Stimulated activated CD8-positive, alpha-beta memory T cell treated with anti-CD3 and anti-CD28 coated beads, Interleukin-7, amount 100 ng/mL, for 4 hours (primary cell): ENCODE measurements at places on chromosomes 7 and 10.

DNA sequence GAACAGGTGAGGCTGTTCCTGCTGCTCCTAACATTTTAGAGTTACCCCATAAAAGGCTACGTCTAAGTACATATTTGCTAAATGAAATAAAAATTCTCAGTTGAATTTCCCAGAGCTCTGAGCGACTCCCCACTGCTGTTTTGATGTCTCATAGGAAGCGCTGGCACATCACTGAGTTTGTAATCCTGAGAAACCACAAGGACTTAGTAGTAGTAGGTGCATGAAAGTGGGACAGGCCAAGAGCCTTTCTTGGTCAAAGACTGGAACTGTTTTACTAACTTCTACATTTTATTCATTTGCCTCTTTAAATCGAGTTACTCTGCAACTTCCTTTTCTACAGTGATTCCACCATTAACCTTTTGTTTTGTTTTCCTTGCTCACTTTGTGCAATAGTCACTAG, 85.9 kb downstream of the XPNPEP1 start:
- DNase-seq = no peak

DNA sequence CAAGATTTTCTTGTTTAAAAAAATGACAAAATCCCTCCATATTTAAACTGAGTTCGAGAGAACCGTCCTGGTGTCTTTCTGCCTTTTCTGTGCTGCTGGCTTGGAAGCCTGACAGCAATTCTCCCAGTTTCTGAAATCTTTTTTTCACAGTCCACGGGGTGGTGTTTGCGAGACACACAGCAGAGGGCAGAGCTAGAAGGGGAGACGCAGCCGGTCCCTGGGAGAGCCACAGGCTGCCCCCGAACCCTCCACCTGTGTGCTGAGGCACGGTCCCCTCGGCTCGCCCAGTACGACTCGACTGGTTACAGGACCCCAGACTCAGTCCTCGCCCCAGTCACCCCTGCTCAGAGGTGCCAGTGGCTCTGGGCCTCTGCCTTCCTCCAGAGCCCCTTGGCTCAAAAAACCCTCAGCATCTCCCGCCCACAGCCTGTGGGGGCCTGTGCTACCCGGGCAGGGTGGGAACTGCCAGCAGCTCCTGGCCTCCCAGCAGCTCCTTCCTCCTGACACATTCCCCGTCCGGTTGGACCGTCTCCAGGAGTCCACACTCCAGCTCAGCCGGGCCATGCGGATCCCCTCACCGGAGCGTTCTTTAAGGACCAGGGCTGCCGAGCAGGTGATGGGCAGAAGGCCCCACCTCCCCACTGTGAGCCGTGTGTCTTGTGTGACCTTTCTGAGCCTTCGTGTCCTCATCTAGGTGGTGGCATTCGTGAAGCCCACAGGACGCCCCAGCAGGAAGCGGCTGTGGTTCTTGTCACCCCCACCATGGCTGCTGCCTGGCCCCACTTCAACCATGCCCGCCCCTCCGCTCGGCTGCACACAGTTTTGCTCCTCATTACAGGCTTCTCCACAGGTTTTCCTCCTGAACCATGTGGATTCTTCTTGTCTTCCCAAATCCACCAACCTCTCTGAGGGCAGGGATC, 52.3 kb upstream of the EN2 start:
- peak; percentile 10 for DNase-seq

DNA sequence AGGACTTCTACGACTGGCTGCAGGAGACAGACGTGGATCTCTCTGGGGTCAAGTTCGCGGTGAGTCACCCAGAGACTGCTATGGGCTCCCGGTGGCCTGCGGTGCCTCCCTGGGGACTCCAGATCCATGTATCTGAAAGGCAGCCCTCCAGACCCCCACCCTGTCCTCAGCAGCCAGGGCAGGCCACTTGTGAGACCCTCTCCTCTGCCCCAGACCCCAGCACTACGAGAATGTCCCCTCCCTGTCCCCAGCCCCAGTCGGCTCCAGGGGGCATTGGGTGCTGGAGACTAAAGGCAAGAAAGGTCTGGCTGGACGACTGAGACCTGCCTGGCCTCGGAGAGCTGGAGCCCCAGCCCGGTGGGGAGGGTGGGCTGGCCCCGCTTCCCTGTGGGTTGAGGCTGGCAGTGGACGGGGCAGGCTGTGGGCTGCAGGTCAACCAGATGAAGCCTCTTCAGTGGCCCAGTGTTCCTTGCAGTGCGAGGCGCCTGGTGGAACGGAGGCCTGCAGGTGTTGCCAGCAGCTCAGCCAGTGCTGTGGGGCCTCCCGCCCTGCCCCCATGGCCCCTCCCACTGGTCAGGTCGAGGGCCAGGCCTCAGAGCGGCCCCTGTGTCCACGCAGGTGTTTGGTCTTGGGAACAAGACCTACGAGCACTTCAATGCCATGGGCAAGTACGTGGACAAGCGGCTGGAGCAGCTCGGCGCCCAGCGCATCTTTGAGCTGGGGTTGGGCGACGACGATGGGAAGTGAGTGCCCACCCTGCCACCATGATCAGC, 13.8 kb downstream of the TMEM120A start:
- no peak for DNase-seq

- DNase-seq = no peak
These were observed 249.1 kb upstream of the TMEM72 start for GRCh38 chr10:44662051-44662450.

DNA sequence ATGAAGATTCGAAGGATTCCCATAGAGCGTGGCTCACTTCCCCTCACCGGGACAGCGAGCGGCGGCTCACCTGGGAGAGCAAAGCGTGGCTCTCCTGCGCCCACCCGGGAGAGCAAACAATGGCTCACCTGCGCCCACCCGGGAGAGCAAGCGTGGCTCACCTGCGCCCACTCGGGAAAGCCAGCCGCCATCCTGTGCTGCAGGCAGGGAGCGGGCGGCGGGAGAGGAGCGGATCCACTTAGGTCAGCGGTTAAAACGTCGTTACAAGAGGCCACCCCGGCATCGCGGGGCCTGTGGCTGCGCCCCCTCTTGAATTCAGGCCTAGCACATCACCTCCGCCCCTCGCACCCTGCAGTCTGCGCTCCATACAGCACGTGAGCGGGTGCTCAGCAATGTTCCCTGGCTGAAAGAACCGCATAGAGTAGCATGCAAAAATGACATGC, 461 bp upstream of the FIGNL1 start:
- peak; percentile 21 for DNase-seq

GRCh38 chr10:28627102-28627501, 50.2 kb upstream of the BAMBI start:
- DNase-seq = no peak

DNA sequence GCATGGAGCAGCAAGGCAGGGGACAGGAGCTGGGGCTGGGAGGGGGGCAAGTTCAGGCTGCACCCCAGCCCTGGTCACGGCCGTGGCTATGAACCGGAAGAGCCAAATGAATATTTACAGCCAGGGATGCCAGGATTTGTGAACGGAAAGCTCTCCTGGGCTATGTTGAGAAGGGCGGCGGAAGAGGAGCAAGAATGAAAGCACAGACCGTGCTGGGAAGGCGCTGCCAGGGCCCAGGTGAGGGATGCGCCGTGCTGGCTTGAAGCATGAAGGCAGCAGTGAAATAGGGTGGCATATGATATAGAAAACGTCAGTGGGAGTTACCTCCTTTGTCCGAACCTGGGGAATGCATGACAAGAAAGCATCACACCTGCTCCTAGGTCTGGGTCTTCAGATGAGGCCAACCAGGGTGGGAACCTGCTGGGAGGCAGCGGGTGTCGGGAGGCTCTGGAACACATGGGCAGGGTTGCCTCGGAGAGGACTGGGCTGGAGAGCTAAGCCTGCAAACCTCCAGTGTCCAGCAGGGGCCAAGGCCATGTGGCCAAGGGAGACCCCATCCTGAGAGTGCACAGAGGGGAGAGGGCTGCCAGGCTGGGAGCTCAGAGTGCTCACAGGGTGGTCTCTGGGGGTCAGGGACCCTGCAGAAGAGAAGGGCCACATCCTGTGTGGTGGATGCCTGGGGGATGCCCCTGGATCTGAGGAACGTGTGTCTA, 120.6 kb upstream of the TCERG1L start:
- no peak for DNase-seq

DNA sequence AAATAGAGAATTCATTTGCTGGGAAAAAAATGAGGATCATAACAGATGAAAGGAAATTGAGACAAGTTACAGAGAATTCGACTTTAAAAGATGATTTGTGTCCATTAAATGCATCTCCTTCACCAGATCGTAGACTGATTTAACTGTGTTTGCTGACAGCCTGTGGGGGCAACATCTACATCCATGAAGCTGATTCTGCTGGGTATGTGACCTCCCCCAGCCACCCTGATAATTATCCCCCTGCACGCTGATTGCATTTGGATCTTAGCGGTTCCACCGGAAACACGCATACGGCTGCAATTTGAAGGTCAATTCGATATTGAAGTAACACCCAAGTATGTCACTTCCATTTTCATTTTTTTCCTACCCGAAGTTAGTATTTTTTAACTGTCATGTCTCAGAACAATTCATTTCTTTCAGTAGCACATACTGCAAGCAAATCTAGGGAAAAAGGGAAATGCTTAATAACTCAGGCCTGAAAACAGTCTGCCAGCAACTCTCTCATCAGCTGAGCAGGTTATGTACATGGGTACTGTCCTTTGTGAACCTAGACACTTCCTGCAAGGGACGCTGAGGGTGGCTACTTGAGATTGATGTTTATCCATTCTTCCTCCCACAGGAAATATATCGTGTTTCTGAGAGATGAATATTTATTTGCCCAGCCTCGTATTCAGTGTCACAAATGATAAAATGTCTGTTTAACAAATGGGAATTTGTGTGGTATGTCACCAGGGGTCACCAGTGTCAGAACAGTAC, 134.9 kb downstream of the ZNF22 start:
- DNase-seq = no peak

DNA sequence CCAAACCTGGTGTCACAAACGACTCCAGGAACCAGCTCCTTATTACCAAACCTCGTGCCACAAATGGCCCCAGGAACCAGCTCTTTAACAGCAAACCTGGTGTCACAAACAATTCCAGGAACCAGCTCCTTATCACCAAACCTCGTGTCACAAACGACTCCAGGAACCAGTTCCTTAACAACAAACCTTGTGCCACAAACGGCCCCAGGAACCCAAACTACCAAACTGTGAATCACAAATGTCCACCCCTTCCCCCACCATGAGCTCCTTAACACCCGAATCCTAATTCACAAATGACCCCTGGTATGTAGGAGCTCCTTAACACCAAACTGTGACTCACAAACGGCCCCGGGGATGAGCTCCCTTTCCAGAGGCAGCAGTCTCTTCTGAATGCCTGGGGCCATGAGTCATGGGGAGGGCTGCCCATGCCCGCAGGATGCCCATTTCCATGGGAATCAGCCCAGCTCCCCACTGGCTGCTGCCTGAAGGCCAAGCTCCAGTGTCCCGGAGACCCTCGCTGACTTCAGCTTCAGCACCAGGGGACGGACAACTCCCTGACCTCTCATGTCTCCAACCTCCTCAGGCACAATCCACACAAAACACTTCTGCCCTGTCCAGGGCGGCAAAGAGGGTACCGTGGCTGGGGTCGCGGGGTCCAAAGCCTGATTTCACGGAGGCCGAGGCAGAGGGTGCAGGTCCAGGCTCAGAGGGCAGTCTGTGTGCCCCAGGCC, 213.1 kb downstream of the ELFN1 start:
- DNase-seq = no peak

GRCh38 chr10:124996854-124997215, 54.9 kb downstream of the ZRANB1 start:
- DNase-seq = no peak

DNA sequence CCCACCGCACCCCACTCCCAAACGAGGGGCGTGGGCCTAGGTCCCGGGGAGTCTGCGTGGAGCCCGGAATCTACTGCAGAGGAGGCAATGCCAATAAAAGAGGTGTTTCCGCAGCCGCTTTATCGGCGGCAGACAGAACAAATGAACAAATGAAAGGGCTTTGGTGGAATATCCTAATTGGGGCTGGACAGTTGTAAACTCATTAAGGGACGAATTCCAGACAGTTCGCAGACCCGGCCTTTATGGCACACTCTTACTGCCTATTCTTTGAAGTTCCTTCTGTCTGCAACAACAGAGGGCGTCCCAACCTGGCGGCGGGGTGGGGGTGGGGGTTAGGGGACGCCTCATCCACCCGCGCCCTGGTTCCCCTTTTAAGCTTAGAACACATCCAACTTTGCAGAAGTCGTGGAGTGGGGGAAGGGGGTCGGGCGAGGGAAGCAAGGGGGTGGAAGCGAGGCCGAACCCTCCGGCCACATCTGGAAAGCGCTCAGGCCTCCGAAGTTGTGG, 4.1 kb downstream of the HOXA9 start:
- DNase-seq = no peak

DNA sequence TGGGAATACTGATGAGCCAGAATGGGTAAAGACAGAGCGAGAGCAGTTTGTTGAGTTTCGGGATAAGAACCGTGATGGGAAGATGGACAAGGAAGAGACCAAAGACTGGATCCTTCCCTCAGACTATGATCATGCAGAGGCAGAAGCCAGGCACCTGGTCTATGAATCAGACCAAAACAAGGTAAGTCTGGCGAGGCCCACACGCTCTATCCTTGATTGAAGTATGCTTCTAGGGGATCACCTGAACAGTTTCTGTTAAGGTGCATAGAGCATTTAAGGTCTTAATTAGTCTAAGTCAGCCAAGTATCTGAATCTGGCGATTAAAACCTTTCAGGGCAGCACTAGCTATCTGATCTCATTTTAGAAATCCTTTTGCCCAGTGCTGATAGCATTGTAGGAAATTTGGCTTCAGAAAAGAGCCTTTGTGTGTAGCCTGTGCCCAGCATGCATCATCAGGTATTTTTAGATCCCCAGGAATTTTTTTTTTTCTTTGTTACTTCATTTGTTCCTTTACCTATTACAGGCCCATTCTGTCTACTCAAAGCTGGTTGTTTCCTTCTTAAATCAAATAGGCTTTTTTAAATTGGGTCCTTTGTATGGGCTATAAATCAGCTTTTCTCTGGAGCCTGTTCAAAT, 8.0 kb downstream of the OPN1SW start:
- DNase-seq = no peak

- DNase-seq = no peak
These were observed 587.8 kb upstream of the MKI67 start for GRCh38 chr10:128713874-128714570.

- DNase-seq = peak; percentile 13
These were observed 6.4 kb upstream of the GPR22 start for GRCh38 chr7:107463139-107464078.

- no peak for DNase-seq
These were observed 283.9 kb downstream of the PLXDC2 start for GRCh38 chr10:20100171-20100570.

GRCh38 chr7:30700941-30701340, 18.7 kb upstream of the CRHR2 start:
- no peak for DNase-seq

DNA sequence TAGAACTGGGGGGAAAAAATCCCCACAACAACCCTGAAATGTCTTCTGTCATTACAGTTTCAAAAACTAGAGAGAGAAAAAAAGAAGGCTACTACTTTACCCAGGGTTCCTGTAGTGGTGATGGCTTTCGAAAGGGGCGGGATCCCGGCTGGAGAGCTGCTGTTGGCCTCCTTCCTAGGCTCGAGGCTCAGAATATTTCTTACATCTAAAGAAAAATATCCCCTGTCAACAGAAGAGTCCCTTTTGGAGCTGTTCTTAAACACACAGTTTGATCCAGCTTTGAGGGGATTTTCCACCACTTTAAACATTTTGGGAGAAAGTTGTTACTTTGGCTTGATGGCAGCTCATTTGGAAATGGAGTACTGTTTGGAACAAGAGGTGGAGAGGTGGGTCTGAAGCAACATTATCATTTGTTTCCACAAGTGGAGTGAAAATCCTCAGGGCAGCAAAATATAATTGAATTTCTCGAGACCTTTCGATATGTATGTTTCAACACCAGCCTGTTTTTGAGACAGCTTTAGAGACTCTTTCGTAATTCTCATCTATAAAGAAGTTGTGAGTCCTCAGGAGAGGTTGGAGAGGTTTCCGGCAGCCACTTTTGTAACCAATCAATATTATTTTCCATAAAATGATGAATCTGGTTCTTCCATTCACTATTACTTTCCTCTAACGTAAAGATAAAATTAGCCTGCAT, 5.1 kb downstream of the HOXA13 start:
- no peak for DNase-seq
